ENCODE measurements at places on chromosomes 5 and 9.

- no peak for DNase-seq
Measured at GRCh38 chr9:77848404-77848803, 183.2 kb downstream of the GNAQ start.

GRCh38 chr5:179239256-179240135, 105.8 kb downstream of the ADAMTS2 start:
- DNase-seq = no peak

DNA sequence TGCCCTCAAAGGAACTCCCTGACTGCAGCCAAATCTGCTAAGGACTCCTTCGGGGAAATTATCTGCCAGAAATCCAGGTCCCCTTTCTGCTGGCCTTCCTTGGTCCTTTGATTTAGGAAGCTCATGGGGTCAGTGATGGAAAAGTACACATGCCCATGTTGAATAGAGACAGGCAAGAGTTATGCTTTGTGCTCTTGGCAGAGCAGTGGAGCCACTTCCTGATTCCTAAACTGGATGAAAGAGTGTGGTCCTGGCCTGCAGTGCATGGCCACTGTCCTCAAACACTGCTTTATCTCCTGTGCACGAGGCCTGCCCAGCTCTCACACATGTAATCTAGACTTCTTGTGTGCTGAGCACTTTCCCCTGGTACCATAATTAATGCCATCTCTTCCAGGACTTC, 2.0 kb upstream of the EBF1 start:
- DNase-seq = no peak

- DNase-seq = no peak
Measured at GRCh38 chr5:89097103-89097502, 214.1 kb upstream of the MEF2C start.

All from stimulated activated CD4-positive, alpha-beta T cell treated with anti-CD3 and anti-CD28 coated beads, Interleukin-12 subunit alpha, Interleukin-12 subunit beta, amount 100 ng/mL, for 24 hours (primary cell).